A549 treated with Mapracorat at 1 μM for 4 hours (cell line): ENCODE measurements at places on chromosomes 11 and 22. TPM values are rescaled to one million over a fixed set of nuclear protein-coding genes. Genes with fewer than 3 reads are reported as not detected.

C11orf87 gene
- 0.04 TPM in 1 of 5 replicates, not detected in the others for total RNA-seq

PDGFD gene
- 6.1 to 8.6 TPM (median 7.6 TPM) in 5 replicates for total RNA-seq

PARVG gene
- not detected in 5 replicates for total RNA-seq

THAP7 gene
- 16.3 to 26.8 TPM (median 22.2 TPM) in 5 replicates for total RNA-seq

C11orf16 gene
- total RNA-seq: not detected in 5 replicates

ISX gene
- not detected in 5 replicates for total RNA-seq

RFPL3 gene
- not detected in 5 replicates for total RNA-seq

TRPT1 gene
- 19.7 to 25.1 TPM (median 23.2 TPM) in 5 replicates for total RNA-seq
